H9 (cell line): ENCODE measurements at places on chromosomes 11 and 22.
A peak's percentile ranks its signal among the peaks of the same experiment; 100 is the strongest.

- DNase-seq: no peak
These were observed 13.8 kb downstream of the CABP7 start for GRCh38 chr22:29733362-29734201.

DNA sequence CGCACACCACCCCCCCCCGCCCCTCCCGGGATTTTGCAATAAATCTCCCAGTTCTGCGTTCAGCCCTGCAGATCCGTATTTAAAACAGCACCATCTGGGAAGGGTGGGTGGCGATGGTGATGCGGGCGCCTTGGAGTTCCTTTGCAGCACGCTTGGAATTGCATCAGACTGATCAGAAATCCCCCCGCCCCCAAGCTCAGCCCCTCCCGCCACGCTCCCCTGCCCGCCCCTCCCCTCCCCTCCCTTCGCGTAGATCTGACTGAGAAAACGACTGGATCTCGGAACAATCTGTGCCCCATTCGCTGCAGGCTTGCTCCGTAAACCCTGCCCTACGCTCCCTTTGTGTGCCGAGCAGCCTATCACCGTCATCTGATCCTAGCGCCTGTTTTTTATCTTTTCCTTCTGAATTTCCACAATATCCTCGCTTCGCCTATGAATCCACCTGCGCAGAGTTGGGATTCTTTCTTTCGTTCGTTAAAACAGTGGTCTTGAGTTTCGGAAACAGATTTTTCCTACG lies 18.1 kb upstream of the BDNF start:
- peak; percentile 87 for DNase-seq

DNA sequence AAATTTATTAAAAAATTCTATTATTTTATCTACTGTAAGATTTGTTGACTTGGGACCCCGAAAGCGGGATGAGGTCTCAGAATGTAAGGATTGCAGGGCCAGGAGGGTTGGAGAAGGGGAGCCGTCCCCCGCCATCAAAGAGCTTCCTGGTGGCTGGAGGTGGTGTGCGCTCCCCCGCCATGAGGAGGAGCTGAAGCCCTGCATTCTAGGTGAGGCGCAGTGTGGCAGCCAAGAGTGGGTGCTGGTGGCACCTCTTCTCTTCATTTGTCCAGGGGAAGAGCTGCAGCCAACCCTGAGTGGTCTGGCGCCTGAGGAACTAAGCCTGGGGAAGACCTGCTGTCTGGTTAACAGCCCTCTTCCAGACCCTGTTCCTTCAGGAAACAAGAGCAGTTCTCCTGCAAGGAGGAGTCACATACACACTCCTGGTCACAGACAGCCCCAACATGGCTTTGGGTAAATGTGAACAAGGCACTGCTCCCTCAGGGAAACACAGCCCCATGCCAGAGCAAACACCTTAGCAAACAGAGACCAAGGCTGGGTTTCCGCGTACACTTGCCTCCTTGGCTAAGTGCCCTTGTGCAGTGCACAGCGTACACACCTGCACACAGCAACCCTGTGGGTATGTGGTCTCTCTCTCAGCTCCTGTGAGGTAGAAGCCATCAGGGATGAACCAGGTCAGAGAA lies 17.3 kb downstream of the RTN4RL2 start:
- DNase-seq: no peak

DNA sequence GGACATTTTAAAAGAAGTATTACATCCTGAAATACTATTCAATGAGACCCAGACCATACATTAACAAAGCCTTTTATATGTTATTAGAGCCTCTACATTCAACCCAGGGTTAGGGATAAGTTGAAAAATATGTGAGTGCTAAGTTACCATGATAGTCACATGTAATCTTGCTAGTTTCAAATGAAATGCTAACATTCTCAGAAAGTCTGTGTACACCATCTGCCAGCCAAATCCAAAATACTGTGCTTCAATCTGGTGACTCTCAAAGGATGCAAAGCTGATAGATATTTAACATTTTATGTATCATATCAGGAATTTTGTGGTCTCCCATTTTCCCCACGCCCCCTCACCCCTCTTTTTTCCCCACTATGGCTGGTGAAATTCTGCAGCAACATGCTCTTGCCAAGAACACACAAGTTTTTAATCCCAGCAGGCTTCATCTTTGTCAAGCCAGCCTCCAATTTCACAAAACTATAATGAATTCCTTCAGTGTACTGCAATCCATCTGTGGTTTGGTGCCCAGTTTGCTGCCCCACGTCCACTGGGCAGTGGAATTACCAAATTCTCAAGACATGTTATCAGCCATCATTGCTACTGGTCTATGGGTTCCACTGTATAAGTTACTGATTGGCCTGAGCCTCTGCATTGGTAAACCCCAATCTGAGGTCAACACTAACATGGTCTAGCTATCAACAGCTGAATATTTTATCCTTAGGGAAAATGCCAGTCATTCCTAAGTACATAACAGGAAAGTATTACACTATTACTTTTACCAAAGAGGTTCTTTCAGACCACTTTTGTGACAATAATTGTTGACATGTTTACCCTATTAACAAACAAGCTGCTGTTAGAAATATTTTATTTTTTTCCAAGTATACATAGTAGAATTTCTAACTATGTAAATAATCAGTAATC lies 1.5 kb upstream of the PICALM start:
- DNase-seq: no peak

DNA sequence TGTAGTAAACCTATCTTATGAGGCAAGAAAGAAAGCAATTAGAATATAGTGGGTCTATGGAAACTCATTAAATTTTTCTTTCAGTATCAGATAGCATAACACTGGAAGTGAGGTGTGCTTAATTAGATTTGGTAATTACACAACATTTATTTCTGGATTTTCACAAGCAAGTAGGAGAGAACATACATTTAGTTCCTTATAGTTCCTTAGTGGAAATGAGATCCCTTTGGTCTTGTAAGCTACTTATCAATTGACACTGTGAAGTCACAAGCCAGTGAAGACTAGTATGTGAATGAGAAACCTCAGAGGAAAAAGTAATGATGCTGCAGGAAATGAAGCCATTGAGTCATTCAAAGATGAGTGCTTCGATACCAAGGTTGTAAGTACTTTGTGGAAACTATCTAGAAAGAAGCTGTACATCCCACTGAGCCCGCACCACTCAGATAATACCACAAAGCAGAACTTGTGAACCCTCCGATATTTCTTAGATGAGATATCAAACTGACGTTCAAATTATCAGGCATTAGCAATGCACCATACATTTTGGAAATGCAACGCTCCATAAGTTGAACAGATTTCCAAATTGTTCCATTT lies 53.5 kb downstream of the ENTHD1 start:
- no peak for DNase-seq

- DNase-seq: no peak
These were observed 6.3 kb downstream of the NRXN2 start for GRCh38 chr11:64716473-64717267.

GRCh38 chr11:72732329-72732728 lies 19.9 kb downstream of the ARAP1 start:
- DNase-seq: no peak

DNA sequence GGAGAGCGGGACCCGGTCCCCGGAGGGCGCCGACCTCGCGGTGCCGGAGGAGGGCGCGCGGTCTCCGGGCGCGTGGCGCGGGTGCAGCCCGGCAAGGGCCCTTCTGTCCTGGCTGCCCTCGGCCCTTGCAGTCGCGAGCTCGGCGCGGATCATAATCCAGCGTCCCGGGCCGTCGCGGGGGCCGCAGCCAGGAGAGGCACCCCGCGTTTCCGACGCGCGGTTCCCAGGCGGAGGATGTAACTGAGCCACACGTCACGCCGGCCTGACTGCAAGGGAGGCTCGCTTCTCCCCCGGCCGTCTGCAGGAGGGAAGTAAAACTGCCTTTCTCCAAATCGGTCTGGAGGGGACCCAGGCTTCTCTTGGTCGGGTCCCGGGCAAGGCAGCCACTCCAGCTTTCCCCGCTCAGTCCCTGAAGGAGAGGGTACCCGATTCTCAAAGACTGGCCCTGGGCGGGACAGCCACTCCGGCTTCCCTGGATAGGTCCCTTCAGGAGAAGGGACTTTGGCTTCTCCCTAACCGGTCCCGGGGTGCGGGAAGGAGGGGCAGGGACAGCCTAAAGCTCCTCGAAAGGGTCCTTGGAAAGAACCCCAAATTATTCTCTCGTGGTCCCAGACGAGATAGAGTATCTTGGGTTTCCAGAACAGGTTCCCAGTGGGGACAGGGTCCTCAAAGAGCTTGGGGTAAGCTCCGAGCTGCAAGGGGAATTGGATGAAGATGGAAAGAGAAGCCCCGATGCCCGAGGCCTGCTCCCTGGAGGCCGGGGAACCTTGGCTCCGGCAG lies 836 bp downstream of the SPON1 start:
- DNase-seq: peak; percentile 49

DNA sequence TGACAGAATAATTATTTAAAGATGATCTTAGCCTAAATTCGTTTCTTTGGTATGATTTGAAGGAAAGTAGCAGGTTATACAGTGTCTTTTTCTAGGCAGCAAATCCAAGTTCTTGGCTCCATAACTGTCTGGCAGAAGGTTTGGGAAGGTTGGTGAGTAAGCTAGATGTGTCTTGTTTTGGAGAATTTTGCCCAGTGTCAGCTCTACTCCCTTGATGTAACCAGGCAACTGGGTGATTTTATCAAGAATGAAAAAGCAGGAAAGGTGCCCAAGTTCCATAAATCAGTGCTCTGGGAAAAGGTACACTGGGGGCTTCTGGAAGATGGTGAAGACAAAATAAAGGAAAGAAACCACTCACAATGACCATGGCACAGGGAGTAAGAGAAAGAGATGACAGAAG lies 71.5 kb upstream of the USP47 start:
- DNase-seq: no peak

DNA sequence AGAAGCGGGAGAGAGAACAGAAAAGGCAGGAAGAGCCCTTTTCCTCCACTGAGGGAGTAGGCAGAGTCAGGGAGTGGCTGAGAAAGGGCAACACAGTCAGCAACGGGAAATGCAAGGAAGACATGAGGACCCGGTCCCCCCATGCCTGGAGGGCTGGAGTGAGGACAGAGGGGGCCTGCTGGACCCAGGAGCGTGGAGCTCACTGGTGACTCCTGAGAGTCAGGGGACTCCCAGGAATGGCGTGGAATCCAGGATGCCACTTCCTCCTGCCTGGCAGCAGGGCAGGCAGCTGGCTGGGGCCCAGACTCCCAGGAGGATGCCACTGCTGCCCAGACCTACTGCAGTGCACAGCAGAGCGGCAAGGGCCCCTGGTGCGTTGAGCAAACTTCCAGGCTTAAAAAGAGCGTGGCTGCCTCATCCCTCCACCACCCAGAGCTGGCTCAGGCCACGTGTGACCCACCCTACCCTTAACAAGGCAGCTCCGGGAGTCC lies 11.3 kb downstream of the C11orf21 start:
- peak; percentile 21 for DNase-seq

- DNase-seq: no peak
These were observed 40.5 kb downstream of the MTMR2 start for GRCh38 chr11:95883381-95883780.

DNA sequence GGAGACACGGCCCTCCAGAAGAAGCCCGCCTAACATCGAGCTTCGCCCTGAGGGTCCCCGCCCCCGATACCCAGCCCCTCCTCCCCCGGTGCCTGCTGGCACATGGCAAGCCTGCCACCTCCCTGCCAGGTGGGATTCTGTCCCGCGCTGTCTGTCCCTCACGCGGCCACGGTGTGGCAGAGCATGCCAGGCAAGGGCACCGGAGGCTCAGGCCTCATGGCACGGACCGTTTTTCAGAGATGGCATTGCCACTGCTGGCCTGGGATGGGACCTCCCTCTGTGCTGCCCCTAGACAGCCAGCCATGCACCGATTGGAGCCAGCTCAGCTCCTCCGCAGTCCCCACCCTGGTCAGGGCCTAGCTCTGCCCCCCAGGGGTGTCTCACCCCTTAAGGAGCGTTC lies 19.4 kb downstream of the MRPL23 start:
- DNase-seq: no peak

- no peak for DNase-seq
These were observed 105.4 kb downstream of the MIAT start for GRCh38 chr22:26762503-26763472.

- no peak for DNase-seq
These were observed 40.1 kb downstream of the MUC5B start for GRCh38 chr11:1263010-1263409.

DNA sequence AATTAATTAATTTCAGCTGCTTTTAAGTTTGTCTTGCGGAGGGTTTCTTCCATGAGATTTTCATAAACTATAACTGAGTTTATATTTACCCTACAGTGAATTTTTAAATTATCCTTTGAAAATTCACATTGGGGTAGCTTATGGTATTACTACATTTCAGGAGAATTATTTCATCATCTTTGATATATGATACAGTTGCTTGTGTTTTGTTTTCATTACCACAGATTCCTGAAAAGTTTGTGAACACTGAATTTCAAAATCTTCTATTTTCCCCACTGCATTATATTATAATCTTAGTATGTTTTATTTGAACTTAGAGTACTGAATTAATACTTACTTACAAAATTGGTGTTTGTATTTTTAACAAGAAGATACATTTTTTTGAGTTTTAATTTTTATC lies 24.4 kb downstream of the METTL15 start:
- DNase-seq: no peak

GRCh38 chr11:3056296-3057068 lies 741 bp downstream of the CARS1 start:
- no peak for DNase-seq

- DNase-seq: no peak
These were observed 41.1 kb downstream of the RPL27A start for GRCh38 chr11:8723711-8724110.

GRCh38 chr11:31822927-31823643 lies 12.0 kb upstream of the PAX6 start:
- peak; percentile 50 for DNase-seq
